ENCODE measurements at places on chromosomes 7 and 10.

DNA sequence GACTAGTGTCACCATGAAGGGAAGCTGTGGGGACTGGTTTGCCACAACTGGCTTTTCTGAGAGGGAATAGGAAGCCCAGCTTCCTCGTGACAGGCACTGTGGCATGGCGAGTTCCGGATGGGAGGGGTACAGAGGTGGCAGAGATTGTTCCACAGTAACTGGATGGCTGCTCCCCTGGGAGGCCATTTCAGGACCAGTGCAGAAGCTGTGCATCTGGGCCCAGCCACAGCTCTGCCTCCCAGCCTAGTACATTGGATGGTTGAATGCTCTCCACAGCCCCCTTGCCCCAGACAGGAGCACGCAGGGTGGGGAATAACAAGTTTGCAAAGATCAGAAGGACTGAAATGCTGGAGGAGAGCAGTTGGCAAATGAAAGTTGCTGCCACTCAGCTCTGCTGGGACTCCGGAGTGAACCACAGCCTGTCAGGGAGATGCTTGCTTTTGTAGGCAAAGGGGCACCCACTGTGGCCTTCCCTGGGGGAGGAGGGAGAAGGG is 51.8 kb downstream of the GSDME start:
- DNase-seq: no peak

DNA sequence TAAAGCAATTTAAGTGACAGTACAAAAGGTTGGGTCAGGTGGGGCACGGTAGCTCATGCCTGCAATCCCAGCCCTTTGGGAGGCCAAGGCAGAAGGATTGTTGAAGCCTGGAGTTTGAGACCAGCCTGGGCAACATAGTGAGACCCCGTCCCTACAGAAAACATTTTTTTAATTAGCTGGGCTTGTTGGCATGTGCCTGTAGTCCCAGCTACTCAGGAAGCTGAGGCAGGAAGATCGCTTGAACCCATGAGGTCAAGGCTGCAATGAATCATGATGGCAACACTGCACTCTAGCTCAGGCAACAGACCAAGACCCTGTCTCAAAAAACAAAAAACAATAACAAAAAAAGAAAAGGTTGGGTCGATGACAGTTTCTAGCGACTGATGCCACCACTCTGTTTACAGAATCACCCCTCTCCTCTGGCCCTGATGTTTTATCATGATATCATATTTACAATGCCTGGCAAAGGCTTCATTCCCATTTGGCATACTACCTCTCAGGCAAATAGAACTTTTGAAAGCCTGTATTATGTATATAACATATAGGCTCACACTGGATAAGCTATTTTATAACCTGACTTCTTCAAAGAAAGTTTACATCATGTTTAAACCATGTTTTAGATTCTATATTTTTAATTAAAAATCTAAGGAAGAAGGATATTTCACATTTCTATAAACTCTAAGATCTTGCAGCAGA is 558 bp upstream of the ABCC2 start:
- no peak for DNase-seq

GRCh38 chr10:102431452-102432124 is 786 bp downstream of the CUEDC2 start:
- no peak for DNase-seq

- DNase-seq: no peak
These were observed 338.3 kb upstream of the TEX47 start for GRCh38 chr7:89133819-89134218.

DNA sequence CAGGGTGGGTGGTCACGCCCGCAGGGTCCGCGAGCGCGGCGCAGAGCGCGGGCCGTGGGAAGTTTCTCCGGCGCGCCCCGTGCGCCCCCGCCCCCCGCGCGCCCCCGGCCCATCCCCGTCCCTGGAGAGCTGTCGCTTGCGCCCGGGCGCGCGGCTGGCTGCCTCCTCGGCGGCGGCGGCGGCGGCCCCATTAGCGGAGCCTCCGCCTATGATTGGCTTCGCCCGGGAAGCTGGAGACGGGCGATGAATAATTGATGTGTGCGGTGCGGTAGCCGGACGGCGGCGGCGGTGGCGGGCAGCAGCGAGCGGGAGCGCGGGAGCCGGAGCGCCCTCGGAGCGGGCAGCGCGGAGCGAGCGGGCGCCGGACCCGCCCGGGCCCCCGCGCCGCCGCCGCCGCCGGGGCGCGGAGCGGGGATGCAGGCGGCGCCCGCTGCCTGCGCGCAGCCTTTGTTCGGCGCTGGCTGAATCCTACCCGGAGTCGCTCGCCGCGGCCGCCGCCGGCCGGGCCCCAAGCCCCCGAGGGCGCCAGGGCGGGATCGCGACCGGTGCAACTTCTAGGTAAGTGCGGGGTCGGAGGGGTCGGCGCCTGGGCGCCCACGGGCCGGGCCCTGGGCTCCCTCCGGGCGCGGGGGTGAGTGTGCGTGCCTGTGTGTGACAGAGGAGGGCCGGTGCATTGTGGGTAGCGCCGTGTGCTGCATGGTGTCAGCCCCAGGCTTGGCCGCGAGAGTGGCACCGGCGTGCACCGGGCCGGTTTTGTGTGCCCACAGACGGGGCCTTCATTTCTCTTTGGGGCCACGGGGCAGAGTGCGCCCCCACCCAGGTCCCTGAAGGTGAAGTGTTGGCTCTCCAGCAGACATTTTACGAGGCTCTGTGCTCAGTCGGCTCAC is 103.8 kb upstream of the PPIF start:
- DNase-seq: peak; percentile 58

DNA sequence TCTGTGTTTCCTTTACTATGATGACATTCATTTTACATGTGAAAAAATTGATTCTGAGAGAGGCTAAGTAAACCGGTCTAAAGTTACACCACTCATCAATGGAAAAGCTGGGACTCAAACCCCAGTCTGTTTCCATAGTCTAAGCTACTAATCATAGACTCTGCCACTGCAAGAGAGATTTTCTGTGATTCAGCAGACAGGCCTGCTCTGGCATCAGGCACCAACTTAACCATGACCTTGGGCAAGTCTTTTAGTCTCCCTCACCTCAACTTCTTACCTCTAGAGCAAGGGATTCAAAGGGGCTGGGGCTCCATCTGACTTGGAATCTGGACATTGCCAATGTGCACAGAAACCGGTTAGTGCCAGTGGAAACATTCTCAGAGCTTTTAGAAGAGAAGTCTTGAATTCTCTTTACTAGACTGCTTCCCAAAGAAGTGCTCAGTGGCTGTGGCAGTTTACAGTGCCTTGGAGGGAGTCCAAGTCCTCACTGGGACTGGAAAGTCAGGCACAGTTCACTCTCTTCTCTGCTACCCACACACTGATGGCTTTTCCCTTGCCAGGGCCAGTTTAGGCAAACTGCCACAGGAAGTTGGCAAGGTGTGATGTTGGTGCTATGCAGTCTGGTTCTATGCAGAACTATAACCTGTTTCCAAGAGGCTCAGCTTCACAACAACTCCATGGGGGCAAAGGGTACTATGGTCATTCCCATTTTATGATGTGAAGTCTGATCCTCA is 4.5 kb upstream of the BLNK start:
- DNase-seq: no peak

DNA sequence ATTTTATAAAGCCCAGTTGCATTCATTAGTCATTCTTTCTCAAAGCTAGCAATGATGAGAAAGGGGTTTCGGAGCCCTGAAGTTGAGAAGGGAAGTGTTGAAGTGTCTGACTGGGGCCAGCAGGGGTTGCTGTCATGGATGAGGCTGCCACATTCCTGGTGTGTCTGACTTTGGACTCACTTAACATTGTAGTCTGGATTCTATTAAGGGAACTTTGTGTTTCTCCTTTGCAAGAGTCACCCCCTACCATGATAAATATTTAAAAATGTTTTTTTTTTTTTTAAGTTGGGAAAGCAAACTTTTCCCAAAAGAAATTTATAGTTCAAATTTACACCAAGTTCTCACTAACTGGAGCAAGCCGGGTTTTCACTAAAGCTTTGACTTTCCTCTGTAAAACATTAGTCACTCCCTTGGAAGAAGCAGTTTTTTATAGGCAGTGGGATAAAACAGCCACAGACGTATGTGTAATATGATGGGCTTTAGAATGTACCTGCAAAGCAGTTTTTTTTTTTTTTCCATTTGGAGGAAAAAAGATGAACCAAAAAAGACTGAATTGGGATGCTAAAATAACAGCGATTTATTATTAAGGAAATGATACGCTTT is 243.6 kb downstream of the TWIST1 start:
- no peak for DNase-seq

- DNase-seq: no peak
These were observed 233.3 kb upstream of the MDFIC start for GRCh38 chr7:114688443-114689055.

GRCh38 chr7:24304494-24305095 is 20.6 kb downstream of the NPY start:
- no peak for DNase-seq

GRCh38 chr10:84863675-84864074 is 535.3 kb downstream of the CCSER2 start:
- no peak for DNase-seq

DNA sequence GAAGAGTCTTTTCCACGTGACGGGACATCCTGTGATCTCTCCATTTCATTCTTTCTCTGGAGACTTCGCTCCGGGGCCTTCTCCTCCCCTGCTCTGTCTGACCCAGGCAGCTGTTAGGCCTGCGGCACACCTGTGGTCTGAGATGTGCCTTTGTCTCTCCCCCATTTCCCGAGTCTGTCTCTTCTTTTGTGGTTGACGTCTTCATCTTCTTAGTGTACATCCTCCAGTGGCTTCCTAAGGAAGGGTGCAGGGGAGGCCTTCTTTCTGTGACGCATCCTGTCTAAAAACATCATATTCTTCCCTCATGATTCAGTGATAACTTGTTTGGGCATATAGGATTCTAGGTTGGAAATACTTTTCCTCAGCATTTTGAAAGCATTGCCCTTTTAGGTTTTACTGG is 17.2 kb upstream of the ATP6V0E2 start:
- peak; percentile 41 for DNase-seq

- no peak for DNase-seq
These were observed 115.7 kb downstream of the MAD1L1 start for GRCh38 chr7:2116989-2117591.

DNA sequence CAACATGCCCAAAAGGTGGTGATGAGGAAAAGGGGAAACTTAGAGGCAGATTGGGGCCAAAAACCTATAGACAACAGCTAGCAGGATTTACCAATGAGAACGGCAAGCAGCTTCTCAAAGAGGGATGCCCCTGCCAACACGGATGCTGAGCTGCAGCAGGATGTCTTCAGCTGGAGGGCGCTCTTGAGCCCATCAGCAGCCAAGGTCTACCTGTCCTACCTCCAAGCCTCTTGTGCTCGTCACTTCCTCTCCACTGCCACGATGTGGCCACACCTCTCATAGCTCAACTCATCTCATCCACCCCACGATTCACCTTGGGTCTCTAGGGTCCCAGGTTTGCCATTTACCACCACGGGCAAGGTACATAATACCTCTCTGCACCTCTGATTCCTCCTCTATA is 36.5 kb downstream of the DLG5 start:
- no peak for DNase-seq

DNA sequence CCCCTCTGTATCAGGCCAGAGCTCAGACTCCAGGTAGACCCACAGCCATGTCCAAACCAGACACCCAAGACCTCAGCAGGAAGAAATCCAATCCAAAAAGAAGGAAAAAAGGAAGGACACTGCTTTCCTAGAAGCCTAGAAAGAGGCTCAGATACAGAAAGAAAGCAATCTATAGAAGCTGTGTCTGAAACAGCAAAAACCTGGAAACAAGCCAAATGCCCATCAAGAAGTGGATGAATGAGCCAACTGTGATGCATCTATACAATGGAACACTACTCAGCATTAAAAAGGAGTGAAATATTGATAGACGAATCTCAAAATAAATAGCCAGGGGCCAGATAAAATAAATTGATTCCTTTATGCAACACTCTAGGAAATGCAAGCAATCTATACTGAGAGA is 31.6 kb downstream of the GRB10 start:
- DNase-seq: no peak

GRCh38 chr10:109940117-109940516 is 16.8 kb upstream of the XPNPEP1 start:
- no peak for DNase-seq

- no peak for DNase-seq
These were observed 550.0 kb downstream of the MDFIC start for GRCh38 chr7:115471891-115472290.

DNA sequence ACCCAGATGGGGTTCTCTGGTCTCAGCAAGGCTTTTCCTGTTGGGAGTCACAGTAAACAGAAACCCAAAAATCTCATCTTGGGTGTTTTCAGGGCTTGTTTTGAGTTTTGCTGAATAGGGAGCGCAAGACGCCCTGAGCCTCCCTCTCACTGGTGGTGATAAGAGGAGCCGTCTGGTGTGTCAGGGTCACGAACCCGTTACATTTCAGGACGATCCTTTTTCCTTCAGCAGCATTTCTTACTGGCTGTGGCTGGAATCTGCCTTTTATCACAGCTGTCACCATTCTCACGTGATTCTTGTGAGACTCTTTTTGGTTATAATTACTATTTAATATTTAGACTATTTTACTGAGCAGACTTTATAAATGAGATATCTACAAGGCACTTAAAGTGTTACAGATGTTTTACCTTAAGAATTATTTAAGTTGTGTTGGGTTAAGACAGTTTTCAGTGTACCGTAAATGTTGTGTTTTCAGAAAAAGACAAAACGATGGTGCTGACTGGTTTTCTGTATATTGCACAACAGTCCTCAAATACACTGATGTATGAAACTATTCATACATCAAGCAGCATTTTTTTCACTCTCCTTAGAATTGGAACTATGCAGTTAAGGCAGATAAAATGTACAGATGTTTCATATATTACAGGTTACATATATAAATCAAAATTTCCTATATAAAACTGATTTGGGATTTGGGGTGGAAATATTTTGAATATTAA is 2.2 kb upstream of the GET4 start:
- DNase-seq: no peak

GRCh38 chr7:13240349-13240748 is 552.9 kb downstream of the ARL4A start:
- DNase-seq: no peak

DNA sequence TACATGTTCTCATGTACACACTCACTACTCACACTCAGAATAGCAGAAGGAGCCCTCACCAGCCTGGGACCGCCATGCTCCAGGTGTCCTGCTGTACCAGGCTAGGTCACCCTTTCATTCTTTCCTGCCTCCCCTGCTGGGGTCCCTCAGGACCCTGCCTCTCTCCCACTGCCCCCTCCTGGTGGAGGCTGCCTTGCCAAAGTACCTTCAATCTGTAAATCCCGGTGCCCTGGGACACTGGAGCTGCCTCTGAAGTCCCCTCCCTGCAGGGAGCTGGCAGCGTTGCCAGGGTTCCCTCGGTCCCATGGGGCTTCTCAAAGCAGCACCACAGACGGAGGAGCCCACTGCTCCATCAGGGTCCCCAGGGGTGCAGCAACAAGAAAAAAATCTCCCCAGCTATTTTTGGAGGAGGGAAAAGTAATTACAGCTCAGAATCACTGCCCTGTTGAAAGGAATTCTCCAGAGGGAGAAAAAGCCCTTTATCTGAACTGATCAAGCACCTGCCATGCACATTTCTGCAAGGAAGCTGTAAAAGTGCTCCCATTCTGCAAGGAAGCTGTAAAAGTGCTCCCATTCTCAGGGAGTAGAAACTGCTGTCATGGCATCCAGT is 259.9 kb downstream of the PTPRN2 start:
- no peak for DNase-seq

- DNase-seq: peak; percentile 76
These were observed 157.2 kb upstream of the ZNF92 start for GRCh38 chr7:65216469-65216868.
